ENCODE measurements at places on chromosomes 5 and 9.

GRCh38 chr5:173618927-173619519, 2.6 kb upstream of the BOD1 start:
- DNase-seq = no peak

- DNase-seq = no peak
Observed at GRCh38 chr9:4713849-4714248, 27.2 kb downstream of the AK3 start.

- no peak for DNase-seq
Observed at GRCh38 chr9:90858457-90858901, 56.9 kb downstream of the SYK start.

DNA sequence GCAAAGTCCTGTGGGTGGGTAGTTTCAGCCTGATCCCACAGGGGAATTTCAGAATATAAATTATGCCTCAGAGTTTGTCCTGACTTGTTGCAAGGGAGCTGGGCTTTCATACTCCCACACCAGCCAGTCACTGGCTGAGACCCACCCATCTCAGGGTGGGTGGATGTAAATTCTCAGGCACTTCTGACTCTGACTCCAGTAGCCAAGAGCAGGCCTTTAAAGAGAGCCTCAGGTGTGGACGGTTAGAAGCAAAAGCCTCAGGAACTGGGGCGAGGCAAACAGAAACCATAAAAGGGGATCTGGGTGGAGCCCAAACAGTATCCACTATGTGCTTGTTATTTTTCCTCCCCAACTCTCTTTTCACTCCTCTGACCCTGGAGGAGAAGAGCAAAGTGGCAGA, 28.6 kb upstream of the FBXW11 start:
- no peak for DNase-seq

- no peak for DNase-seq
Observed at GRCh38 chr5:133129950-133130349, 78.1 kb downstream of the HSPA4 start.

- DNase-seq = no peak
Observed at GRCh38 chr5:5585751-5586341, 163.4 kb downstream of the ICE1 start.

- no peak for DNase-seq
Observed at GRCh38 chr5:40680741-40681362, 1.1 kb downstream of the PTGER4 start.

DNA sequence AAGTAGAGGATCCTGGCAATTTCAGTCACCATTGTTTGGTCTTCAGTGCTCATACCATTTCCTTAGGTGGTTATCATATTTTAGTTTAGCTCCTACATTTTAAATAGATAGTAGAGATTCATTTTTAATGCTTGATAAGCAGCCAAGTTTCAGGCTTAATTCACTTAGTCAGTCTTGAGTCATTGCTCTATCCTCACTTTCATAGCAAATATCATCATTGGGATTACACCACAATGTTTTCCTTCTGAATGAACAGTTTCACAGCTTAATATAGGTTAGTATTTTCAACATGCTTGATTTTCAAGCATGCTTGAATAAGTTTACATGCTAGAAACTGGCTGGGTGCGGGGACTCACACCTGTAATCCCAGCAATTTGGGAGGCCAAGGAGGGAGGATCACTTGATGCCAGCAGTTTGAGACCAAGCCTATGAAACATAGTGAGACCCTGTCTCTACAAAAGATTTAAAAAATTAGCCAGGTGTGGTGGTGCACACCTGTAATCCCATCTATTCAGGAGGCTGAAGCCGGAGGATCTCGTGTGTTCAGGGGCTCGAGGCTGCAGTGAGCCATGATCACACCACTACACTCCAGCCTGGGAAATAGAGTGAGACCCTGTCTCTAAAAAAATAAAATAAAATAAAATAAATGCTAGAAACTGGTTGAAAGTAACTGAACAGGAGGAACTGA, 339.9 kb downstream of the ADGRV1 start:
- DNase-seq = peak; percentile 18

GRCh38 chr9:19184144-19184917, 46.2 kb upstream of the DENND4C start:
- DNase-seq = peak; percentile 55

DNA sequence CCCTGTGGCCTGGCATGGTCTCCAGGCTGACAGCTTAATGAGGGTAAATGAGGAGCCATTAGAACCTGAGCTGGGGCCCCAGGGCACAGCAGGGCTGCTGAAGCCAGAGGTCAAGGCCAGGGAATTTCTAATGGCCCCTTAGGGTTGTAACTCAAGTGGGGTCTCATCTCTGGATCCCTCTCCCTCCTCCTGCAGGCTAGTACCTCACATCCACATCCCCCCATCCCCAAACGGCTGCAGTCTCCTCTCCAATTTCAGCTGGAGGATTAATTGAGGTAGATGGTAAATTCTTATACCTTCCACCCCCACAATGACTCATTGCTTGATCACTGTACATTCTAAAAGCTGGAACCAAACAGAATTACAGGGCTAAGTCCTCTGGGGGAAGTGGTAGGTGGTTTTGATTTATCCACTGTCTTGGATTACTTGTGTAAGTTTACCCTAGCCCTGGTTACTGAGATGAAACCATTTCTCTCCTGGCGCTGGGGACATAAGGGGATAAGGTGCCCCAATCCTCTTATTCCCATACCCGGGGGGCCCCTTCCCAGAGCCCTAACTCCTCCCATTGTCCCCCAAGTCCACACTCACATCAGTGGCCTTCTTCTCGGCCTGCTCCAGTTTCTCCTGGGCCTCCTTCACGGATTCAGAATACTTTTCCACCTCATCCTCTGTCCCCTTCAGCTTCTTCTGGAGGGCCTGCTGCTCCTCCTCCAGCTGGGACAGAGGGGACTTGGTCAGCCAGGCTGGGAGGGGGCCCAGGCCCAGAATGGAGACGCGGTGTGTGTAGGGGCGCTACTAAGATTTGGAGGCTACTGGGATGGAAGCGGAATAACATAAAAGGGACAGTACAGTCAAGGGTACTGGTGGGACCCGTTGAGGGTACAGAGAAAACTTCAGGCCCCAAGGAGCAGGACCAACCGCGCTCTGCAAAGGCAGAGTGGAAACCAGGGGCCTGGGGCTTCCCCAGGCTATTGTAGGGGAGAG, 875 bp downstream of the TPM2 start:
- no peak for DNase-seq

GRCh38 chr9:91117959-91118703, 243.6 kb downstream of the AUH start:
- peak; percentile 18 for DNase-seq

GRCh38 chr9:134489621-134490408, 151.8 kb upstream of the COL5A1 start:
- no peak for DNase-seq

- DNase-seq = no peak
Observed at GRCh38 chr5:130164966-130165365, 260.7 kb downstream of the CHSY3 start.

DNA sequence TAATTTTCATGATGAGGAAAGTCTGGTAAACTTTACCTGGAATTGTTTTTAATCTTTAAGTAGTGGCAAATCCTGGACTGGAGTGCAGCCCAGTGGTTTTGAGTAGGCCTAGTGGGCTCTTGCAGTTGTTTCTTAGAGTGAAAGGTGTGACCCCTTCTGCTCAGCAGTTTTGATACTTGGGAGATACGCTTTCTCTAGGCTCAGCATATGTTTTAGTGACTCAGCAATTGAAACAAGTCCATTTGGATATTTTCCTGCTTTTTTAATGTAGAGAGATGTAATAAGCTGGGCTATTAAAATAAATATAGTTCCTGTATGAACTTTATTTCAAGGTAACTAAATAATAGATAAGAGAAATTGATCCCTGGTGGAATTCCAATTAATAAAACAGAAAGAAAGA, 6.0 kb downstream of the POLR3G start:
- DNase-seq = no peak

DNA sequence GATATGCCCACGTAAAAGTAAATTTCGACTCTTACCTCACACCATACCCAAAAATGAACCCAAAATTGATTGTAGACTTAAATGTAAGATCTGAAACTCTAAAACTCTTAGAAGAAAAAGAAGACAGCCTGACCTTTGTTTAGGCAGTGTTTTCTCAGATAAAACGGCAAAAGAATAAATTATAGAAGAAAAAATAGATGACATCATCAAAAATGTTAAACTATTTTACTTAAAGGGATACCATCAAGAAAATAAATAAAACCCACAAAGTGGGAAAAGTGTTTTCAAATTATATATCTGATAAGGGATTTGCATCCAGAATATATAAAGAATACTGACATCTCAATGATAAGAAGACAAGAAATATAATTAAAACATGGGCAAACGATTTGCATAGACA, 862.7 kb downstream of the DTWD2 start:
- no peak for DNase-seq

GRCh38 chr9:109478051-109478563, 20.0 kb downstream of the PTPN3 start:
- no peak for DNase-seq

GRCh38 chr9:131214286-131214856, 61.9 kb downstream of the FAM78A start:
- DNase-seq = no peak

DNA sequence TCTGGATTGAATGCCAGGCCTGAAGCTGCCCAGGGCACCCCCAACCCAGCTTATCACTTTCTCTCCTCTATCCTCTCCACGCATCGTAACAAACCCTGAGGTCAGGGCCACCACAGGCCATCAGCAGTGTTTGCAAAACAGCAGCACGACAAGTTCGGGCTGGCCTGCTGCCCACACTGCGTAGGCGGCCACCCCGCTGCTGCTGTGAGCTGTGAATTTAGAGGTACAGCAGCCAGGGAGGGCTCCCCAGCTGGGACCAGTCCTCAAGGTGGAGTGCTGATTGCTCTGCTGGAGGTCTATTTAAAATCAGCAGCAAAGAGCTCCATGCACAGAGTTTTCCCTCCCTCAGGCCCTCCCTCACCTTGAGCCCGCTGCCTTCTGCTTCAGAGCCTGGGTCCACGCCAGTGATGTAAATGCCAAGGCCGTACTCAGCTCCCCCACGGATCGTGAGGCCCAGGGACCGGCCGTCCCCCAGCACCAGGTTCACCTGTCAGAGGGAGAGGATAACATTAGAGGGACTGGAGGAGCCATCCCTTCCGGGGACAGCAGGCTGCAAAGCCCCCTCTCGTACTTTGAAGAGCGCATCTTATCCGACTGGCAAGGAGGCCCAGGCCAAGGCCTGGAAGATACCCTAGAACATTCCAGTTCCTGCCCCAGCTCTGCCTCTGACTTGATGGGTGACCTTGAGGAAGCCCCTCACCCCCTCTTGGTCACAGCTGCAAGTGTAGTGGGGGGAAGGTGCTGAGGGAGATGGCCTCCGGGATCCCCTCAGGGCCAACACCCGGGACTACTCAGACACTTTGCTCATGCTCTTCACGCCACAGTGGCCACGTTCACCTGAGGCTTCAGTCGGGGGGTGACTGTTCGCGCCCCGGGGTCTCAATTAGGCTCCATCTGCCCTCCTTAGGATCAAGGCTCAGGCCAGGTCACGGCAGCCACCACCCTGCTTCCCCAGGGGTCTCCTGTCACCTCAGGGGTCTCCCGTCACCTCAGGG, 39.1 kb downstream of the WHRN start:
- no peak for DNase-seq

DNA sequence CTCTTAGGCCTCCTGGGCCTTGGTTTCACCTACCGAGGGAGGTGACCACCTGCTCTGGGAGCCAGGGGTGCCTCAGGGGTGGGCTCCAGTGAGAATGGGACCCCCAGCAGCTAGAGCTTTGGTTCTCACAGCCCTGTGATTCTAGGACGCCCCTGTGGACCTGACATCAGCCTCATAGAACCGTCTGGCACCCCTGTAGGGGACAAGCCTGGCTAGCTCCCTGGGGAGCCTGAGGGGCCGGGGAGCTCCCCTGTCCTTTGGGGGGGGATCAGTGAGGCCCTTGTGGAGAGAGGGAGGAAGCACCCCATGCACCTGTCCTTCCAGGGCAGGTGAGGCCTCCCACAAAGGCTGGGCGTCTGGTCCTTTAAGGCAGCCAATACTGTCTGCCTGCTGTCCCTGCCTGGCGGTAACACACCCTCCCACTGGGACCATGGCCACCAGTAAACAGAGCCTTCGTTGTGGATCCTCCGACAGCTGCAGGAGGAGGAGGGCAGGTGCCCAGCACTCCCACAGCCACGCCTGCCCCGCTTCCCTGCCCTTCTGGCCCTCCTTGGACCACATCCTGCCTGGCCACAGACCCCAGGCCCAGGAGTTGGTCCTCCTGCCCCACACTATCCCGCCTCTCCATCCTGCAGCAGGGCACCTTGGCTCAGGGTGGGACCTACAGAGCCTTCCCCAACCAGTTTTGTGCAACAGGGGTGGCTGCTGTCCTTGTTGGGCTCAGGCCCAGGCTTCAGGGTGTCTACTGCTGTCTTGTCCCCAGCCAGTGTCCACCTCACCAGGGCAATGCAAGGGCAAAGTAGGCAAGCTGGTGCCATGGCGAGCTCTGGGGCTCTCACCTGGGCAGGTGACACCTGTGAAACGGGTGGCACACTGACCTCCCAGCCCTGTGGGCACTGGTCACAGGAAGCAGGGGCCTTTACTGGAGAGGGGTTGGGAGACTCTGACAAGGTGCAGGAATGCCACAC, 3.0 kb upstream of the TUBB4B start:
- DNase-seq = no peak

GRCh38 chr5:144308174-144308573, 137.5 kb downstream of the KCTD16 start:
- no peak for DNase-seq

DNA sequence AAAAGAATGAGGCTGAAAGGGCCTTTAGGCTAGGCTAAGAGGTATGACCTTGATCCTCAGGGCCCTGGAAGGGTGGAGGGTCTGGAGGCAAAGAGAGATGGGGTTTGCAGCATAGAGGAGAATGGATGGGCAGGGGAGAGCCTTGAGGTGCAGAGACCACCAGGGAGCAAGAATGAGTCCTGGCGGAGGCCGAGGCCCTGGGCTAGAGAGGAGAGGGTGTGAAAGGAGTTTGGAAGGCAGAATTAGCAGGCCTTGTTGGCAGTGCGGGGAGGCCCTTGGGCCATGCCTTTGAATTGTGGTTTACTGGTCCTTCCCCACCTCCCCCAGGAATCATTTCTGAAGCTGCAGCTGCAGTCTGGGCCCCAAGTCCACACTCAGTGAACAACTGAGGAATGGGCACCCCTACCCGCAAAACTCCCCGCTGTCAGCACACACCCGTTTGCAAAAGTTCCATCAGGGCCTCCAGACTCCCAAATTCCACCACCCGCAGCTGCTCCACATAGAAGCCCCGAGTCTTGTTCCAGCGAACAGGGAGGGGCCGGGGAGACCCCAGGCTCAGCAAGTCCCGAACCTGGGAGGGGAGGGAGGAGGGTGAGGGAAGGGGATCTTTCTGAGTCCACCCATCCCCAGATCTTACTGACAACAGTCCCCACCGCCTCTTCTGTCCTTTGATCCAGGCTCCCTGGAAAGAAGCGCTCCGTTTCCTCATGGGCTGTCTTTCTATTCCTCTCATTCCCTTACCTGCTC, 2.1 kb downstream of the KIF12 start:
- no peak for DNase-seq

- no peak for DNase-seq
Observed at GRCh38 chr5:96880444-96881164, 4.3 kb downstream of the ERAP2 start.

GRCh38 chr9:131178926-131179325, 53.5 kb downstream of the NUP214 start:
- no peak for DNase-seq

GRCh38 chr5:2614571-2614970, 136.9 kb downstream of the IRX2 start:
- no peak for DNase-seq
